ENCODE measurements at places on chromosomes 4 and X.

- no peak for DNase-seq
These were observed 8.3 kb downstream of the MAGEA11 start for GRCh38 chrX:149720021-149720689.

DNA sequence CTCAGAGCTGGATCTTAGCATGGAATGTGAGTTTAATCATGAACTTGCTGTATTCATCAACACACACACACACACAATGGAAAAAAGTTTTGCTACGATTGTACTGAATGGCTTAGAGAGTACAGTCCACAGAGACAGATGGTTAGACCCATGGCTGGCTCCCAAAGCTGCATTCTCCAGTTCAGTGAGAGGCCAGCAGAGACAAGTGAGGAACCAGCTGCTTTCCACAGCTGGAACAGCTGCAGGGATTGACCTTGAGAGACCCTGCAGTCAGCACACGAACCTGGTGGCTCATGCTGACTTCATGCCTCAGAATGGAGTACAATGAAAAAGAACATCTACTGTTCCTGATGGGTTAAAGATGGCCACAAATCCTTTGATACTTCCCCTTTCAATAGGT is 94.5 kb downstream of the DHX15 start:
- DNase-seq = no peak

- no peak for DNase-seq
These were observed 43.4 kb downstream of the TET2 start for GRCh38 chr4:105189855-105190650.

DNA sequence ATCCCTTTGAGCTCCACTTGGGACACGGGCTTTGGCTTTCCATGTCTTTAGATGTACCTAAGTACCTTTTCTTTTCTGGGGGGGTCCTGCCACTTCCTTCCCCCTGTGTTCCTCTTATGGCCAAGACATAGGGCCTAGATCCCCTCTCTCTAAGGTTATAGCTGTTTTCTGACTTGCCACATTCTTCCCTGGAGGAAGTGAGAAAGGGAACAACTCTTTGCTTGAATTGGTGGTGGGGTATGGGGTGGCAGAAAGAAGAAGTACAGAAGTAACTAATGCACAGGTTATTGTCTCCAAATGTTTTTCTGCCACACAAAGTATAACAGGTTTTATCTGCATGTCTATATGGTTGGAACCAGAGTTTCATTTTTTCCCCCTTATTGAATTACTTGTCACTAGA is 29.7 kb upstream of the DIPK2B start:
- DNase-seq = no peak

DNA sequence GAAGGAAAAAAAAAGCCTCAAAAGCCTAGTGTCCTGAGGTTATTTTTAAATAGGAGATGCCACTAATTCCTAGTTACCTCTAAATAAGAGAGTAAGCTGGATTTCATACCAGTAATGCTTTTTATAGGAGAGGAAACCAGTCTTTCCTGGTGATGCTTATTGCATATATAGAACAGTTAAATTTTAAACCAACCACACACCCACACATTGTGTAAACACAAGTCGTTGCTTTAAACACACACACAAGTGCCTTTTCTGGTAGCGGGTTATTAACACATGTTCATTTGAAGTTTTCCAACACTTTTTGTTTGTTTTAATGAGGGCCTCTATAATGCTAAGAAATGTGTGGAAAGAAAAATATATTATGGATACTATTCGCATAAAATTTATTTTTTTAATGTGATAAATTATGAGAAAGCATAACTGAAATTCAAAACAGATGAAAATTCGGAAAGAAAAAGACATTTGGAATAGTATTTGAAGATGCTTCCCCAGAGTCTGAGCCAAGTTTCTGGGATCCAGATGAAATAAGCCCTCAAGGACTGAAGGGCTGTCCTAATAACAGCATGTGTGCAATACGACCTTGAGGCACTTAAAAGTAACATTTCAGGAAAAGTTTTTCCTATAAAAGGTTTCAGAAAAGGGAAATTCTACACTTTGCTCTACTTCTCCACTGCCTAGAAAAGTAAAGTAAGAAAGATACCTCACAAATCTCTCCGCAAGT is 2.0 kb downstream of the ANTXR2 start:
- no peak for DNase-seq

DNA sequence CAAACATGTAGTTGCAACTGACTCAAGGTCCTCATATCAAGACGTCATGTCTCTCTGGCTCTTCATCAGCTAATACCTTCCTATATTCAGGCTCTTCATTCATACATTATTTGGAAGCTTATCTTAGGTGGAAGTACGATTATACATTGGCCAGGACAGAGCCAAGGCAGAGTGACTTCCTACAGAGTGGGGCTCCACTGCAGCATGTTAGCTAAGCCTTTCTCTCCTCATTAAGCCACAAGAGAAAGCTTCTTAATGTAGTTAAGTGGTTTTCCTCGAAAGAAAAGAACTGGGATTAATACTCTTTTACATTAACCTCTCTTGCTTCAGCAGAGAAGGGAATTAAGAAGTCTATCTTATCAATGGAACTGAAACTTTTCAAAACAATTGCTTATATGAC is 15.0 kb downstream of the C4orf33 start:
- DNase-seq = no peak

- DNase-seq = no peak
These were observed 534.4 kb upstream of the POU3F4 start for GRCh38 chrX:82973646-82974045.

All from caudate nucleus (tissue), 63 donors.